Activated CD4-positive, alpha-beta T cell treated with anti-CD3 and anti-CD28 coated beads, Interleukin-2, amount 50 U/mL, for 16 hours (primary cell): ENCODE measurements at places on chromosomes 2 and 18.

DNA sequence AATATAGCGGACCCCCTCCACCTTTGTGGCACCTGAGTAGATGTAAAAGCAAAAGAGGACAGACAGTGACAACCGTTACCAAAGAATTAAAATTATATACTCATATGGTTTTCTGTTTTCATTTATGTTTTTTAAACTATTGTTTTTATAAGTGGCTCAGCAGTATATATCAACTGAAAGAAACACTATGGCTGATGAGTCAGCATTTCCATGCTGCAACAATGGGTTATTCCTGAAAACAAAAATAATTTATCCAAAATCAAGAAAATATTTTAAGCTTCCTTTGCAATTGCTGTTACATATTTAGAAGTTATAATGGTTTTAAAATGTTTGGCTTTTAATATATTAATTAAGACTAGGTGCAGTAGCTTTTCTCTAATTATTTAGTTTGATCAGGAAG lies 17.7 kb downstream of the MRPS9 start:
- no peak for DNase-seq

DNA sequence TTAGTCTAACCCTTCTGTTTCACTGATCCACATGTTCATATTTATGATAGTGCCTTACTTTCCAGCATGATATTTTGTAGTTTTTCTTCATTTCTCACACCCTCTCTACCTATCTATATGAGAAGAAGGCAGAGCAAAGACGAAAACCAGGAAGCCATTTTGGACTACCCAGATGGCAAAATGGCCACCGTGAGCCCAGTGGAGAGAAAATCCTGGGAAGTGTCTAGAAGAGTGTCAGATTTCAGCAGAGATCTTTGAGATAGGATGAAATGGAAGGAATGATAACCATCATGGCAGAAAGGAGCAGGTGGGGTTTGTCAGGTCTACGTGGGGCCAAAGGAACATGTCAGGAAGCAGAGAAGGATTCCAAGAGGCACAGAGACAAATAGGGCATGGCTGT lies 84.0 kb upstream of the MYCN start:
- no peak for DNase-seq

GRCh38 chr18:59516356-59517155 lies 157.5 kb upstream of the LMAN1 start:
- DNase-seq, result no peak

DNA sequence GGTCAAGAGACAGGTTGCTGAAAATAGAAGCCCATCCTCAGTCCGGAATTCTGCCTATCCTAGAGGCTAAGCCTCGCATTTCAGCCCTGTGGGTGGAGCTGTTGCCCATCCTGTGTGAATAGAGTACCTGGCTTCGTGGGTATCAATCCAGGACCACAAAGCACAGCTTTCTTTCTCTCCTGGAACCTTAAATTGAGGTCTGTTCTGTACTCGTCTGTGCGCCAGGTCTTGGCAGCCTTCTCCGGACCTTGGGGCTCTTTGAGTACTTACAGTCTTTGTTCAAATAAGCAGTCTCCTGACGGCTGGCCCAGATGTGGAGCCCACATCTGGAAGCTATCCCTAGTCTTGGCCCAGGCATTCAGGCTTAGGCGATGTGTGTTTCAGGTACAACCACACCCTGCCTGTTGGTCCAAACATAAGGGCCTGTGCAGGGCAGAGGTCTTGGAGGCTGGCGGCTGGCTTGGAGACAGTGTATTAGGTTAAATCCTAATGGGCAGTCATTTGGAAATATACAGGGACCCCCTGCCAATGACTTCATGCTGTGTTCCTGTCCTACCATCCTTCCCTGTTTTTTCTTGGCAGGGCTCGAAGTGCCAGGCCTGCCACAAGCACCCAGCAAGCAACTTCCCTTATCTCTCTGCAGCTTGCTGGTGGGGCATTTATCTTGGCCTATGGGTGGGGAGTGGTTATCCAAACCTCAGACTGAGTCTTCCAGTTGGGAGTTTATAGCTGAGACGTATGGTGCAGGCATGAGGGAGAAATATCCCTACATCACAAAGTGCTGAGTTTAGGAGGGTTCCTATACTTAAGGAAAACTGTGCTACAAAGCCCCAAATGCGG lies 294.1 kb downstream of the BCL2 start:
- DNase-seq, result peak; percentile 3

DNA sequence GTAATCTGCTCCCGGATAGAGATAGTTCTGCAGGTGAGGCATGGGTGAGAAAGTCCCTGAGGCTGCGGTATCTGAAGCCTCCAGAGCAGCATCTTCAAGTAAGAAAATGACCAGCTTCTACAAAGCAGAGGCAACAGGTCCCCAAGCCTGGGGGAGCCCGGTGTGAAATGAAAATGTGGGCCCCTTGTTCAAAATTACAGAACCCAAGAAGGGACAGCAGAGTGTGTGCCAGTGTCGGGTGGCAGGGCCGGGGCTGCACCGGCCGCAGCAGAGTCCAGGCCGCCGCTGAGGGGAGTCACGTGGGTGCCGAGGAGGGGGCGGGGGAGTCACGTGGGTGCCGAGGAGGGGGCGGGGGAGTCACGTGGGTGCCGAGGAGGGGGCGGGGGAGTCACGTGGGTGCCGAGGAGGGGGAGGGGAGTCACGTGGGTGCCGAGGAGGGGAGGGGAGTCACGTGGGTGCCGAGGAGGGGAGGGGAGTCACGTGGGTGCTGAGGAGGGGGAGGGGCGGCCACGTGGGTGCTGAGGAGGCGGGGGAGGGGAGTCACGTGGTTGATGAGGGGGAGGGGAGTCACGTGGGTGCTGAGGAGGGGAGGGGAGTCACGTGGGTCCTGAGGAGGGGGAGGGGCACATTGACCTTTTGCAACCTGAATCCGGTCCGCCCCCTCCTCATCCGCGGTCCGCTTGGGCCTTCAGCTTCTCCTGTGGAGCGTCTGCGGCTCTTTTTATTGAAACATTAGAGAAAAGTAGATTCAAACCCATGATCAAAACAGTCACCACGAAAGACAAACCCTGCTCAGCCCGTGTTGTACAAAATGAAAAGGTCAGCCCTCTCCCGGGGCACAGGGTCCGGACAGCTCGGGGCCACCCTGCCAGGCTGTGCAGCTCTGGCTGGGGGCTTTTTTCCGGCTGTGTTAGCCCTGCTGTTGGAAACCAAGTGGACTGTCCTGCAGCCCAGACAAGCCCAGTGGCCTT lies 10.4 kb downstream of the COLEC11 start:
- DNase-seq, result peak; percentile 59

GRCh38 chr2:232871835-232872736 lies 2.0 kb downstream of the SNORC start:
- no peak for DNase-seq

DNA sequence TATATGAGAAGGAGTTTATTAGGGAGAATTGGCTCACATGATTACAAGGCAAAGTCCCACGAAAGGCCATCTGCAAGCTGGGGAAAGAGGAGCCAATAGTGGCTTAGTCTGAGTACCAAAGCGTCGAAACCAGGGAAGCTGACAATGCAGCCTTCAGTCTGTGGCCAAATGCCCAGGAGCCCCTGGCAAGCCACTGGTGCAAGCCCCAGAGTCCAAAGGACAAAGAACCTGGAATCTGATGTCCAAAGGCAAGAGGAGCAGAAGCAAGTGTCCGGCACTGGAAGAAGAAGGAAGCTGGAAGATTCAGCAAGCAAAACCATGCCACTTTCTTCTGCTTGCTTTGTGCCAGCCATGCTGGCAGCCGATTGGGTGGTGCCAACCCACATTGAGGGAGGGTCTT lies 74.3 kb upstream of the NPAS2 start:
- DNase-seq, result no peak

DNA sequence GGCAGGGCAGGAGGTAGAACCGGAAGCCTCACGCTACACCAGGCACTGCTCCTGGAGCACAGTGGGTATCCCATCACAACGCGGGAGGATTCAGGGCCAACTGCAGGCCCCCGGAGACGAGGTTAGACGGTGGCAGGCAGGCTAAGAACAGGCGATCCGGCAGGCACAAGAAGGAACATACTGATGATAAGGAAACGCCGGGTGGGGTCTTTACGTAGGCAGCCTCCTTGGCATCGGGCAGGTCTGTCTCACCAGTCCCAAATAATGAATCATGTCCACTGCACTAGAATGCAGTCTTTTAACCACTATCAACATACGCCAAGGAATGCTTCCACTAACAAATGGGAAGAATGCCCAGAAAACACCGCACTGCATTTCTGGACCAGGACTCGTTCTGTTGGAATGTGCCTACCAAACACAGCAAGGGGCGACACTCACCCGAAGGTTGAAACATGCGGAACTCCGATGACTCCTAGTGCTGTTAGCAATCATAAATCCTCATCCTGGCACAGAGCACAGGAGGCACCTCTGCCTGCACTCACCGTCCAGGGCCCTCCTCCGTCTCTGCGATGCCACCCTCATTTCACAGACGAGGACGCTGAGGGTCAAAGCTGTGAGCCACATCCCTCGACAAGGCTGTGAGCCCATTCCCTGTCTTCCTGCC lies 35.2 kb downstream of the ZNF516 start:
- DNase-seq, result no peak

- DNase-seq, result no peak
These were observed 281.1 kb downstream of the ARHGAP15 start for GRCh38 chr2:143410082-143410897.

- no peak for DNase-seq
These were observed 12.5 kb upstream of the SLC38A11 start for GRCh38 chr2:164967781-164968228.

DNA sequence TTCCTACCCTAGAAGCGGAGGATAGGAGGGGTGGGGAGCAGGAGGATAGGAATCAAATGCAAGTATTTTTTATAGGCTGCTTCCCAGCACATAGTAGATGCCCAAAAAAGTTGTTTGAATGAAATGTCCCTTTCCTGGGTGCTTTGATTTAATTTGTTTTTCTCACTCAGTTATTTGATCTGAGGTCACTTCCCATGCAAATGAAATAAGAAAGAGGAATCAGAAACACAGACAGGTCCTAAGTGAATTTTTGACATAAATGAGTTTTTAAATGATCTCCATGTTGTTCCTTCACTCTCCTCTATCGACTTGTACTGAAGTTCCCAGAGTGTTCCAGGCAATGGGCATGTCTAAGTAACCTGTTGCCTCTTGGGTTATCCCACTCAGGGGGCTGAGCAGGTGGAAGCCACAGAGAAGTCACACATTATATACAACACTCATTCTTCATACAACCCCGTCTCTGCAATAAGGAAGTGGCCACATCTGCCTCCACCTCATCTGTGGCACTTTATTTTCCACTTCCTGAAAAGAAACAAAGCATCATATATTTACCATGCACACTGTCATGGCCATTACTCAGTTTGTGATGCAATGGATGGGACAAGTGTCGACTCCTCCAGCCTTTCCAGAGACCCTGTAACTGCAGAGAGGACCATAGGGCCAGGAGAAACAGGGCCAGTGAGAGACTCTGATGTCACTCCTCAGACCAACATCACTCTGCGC lies 81.9 kb upstream of the ZNF397 start:
- DNase-seq, result peak; percentile 59

DNA sequence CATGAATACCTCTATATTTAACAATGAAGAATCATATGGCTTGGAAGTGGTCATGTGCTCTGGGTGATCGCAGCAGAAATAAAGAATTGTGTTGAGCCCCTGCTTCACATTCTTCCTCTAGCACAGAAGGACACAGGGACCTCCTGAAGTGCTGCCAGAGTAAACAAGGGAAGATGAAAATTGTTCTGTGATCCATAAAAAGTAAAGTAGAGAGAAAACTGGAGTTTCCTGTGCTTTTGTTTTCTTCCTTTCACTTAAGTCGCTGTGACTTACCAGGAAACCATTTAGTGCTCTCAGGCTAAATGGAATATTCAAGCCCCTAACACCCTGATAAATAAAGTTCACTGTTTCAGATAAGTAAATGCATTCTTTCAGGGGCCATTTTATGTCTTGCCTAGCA lies 1173.6 kb upstream of the CHAC2 start:
- DNase-seq, result no peak

DNA sequence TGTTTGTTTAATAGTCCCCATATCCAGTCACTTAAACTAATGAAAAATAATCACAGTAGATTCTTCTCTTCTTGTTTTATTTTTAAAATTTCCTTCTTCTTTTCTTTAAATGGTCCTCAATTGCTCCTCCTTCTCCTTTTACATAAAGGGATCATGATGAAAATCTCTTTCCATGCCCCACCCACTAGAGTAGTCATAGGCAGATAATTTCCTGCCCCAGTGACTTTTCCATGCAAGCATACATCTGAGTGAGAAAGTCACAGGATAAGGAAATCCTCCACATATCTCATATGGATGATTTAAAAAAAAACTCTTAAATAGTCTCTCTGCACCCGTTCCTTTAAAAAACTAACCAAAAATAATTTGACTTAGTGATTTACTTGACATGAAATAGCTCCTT lies 552.3 kb upstream of the SETBP1 start:
- DNase-seq, result no peak

GRCh38 chr2:240604291-240604938 lies 17.9 kb downstream of the CAPN10 start:
- DNase-seq, result no peak

GRCh38 chr2:17517481-17518211 lies 594 bp downstream of the RAD51AP2 start:
- DNase-seq, result no peak

DNA sequence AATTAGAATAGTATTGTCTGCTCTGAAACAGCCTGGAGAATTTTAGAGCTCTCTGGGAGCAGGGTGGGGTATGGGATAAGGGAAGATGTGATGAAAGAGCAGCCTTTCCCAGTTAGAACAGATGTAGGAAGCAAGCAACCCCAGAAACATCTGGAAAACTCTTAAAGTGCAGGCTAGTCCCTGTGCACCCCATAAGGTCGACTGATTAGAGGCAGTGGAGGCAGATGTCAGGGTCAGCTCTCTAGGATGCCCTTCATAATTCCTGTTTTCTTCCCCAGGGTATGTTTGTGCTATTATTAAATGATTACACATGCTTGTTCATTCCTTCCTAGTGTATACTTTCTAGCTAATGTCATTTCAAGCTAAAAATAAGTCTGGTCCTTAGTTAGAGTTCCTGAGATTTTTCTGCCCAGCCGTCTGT lies 41.7 kb downstream of the PTPRM start:
- DNase-seq, result no peak

GRCh38 chr18:70194227-70194890 lies 11.1 kb downstream of the RTTN start:
- peak; percentile 88 for DNase-seq

DNA sequence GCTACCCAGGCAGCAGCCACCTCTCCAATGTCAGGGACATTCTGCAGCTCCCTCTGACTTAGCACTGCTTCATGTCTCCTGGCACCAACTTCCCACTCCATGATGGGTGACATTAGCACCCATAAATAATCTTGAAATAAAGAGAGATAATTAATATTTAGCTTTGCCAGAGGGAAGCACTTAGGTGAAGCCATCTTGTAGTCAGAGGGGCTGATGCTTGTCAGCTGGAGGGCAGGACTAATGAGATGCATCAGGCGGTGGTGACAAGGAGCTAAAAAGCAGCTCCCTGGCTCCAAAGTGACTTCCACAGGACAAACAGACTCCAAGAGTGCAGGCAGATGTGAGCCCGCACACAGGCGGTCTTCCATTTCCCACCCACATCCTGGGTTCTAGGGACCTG lies 153.0 kb upstream of the ID2 start:
- DNase-seq, result no peak

GRCh38 chr2:9143264-9143815 lies 63.3 kb upstream of the ASAP2 start:
- DNase-seq, result no peak

GRCh38 chr2:209591021-209591420 lies 167.2 kb downstream of the MAP2 start:
- no peak for DNase-seq

- DNase-seq, result peak; percentile 76
These were observed 115.7 kb upstream of the OSR1 start for GRCh38 chr2:19474128-19474527.

GRCh38 chr2:230161184-230161583 lies 58.6 kb downstream of the SP110 start:
- peak; percentile 35 for DNase-seq
